Breast epithelium (tissue), 4 donors: ENCODE measurements at places on chromosomes 5 and 9.

DNA sequence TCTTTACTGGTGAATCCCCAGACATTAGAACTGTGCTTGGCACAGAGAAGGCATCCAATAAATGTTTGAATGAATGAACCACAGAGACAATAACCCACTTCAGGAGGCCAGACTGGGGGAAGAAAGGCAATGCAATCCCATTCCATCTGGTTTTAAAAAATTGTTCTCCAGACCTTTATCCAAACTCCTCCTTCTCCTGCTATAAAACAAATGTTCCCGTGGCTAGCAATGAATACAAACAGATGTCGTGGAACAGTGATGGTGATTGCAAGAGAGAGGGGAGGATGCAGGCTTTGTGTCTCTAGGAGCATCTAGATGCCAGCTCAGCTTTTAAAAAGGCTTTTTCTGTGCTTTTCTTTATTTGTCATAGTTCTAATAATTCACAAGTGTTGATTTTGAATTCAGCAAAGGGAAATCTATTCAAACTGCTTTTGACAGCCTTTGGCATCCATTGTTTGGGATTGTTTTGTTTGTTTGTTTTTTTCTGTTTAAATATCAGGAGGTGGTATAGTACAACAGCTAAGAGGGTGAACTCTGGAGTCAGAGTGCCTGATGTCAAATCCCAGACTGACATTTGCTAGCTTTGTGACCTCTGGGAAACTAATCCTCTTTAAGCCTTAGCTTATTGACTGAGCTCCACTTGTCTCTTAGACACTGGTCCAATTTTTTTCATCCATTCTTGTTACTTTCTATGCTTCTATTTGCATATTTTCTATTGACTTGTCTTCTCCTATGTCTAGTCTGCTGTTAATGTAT lies 59.1 kb downstream of the TNFSF15 start:
- DNase-seq = no peak

- no peak for DNase-seq
These were observed 381.1 kb downstream of the RASEF start for GRCh38 chr9:82681809-82682208.

DNA sequence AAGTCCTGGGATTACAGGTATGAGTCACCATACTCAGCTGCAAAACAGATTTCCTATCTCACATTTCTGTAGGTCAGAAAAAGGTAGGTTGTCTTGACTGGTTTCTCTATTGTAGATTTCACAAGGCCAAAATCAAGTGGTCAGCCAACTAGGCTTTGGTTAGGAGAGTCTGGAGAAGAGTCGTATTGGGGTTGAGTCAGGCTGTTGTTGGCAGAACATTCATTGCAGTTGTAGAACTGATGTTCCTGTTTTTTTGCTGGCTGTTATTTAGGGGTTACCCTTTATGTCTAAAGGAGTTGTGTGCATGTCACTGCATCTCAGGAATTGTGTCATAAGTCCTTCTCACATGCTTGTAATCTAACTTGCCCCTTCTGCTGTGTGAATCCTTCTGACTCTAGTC lies 814.2 kb upstream of the GRAMD2B start:
- DNase-seq = no peak

DNA sequence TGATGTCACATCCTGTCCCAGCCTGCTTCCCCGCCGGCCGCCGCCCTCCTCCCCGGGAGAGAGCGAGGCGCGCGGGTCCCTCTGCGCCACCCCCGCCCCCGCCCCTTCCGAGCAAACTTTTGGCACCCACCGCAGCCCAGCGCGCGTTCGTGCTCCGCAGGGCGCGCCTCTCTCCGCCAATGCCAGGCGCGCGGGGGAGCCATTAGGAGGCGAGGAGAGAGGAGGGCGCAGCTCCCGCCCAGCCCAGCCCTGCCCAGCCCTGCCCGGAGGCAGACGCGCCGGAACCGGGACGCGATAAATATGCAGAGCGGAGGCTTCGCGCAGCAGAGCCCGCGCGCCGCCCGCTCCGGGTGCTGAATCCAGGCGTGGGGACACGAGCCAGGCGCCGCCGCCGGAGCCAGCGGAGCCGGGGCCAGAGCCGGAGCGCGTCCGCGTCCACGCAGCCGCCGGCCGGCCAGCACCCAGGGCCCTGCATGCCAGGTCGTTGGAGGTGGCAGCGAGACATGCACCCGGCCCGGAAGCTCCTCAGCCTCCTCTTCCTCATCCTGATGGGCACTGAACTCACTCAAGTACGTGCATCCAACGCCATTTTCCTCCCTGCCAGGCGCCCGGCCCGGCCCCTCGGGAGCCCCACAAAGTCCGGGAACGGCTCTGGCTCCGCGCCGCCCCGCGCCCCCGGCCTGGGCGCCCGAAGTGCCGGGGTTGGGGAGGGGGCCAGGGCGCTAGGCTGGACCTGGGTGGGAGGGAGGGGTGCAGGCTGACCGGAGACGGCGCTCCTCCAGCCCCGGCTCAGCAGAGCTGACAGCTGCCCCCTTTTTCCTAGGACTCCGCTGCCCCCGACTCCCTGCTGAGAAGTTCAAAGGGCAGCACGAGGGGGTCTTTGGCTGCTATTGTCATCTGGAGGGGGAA lies 12.0 kb upstream of the OLFM1 start:
- DNase-seq = peak; percentile 54

GRCh38 chr9:136551401-136552116 lies 5.7 kb upstream of the NOTCH1 start:
- peak; percentile 76 for DNase-seq

DNA sequence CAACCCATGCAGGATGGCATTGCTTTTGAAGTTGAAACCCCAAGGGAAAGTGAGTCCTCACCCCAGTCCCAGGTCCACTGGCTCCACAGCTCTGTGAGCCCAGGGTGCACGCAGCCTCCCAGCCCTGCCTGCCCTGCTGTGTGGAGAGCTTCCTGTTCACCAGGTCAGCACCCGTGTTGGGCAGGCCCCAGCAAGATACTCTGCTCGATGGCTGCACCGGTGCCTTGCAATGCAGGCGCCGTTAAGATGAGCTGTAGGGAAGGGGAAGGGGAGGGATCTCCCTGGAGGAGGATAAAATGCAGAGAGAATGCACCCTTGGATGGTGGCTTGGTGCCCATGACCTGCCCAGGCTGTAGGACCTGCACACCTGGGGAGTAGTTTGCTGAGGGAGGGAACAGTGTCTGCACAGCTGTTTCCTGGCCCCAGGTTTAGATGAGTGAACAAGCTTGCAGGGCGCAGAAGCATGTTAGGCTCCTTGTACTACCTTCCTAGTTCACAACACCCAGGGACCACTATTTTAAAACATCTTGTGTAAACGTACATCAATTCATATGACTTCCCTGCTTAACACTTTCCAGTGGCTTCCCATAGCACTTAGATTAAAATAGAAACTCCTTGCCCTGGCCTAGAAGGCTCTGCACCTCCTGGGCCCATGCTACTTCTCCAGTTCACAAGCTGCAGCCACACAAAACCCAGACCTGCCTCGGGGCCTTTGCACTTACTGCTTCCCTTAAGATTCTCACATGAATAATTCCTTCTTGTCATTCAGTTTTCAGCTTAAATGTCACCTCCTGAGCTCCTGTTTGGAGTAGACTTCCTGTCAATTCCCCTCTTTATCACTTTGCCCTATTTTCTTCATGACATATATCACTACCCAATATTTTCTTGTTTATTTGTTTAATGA lies 19.6 kb downstream of the FAT2 start:
- no peak for DNase-seq

DNA sequence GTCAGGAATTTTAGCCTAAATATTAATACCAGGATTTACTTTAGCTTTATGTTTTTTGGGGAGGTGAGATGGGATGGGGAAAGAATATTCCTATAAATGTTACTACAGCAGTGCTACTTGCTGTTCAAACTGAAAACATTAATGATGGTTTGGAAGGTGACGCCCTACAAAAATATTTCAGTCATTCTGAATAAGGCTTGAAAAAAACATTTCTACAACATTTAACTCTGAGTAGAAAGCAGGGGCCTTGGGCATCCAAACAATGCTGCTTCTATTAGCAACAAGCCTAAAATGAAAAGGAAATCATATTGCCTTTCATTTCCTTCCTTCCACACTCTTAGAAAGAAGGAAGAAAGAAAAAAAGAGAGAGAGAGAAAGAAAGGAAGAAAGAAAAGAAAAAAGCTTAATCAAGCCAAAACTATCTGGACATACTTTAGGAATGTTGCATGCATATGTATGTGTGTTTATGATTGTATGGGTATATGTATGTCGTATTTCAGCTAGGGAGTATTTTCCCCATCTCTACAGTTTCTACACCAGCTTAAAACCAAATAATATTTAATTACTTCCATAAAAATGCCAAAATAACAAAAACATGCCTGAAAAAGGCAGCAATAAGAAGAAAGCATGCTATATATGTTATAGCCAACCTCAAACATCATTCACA lies 16.3 kb upstream of the DAB2 start:
- no peak for DNase-seq

GRCh38 chr9:93815135-93815534 lies 140.0 kb downstream of the BARX1 start:
- no peak for DNase-seq

- no peak for DNase-seq
These were observed 73.2 kb downstream of the UBAP1 start for GRCh38 chr9:34252016-34252415.

DNA sequence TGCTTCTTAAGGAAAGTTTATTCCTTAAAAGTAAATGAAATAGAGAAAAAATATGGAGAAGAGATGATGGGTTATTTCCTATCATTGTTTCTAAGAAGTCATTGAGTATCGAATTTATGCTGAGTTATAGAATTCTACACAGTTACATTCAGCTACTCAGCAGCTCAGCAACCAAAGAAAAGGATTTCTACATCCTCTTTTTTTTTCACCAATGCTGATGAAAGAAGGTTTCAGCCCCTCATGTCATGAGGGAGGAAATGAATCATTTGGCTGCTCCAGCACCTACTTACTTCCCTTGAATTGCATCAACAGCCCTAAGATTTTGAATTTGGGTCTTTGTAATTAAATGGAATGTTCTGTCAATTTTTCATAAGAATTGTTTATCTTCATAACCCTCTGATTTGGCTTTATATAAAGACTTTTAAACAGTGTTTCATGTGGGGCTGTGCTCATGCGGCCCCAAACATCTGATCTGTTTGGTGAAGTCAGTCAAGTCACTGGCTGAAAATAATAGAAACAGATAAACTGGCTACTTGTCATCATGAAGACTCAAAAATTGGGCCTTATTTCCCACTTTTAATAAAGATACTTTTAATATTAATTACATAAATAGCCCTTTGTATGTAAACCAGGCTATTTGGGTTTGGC lies 18.5 kb upstream of the SNX2 start:
- no peak for DNase-seq

DNA sequence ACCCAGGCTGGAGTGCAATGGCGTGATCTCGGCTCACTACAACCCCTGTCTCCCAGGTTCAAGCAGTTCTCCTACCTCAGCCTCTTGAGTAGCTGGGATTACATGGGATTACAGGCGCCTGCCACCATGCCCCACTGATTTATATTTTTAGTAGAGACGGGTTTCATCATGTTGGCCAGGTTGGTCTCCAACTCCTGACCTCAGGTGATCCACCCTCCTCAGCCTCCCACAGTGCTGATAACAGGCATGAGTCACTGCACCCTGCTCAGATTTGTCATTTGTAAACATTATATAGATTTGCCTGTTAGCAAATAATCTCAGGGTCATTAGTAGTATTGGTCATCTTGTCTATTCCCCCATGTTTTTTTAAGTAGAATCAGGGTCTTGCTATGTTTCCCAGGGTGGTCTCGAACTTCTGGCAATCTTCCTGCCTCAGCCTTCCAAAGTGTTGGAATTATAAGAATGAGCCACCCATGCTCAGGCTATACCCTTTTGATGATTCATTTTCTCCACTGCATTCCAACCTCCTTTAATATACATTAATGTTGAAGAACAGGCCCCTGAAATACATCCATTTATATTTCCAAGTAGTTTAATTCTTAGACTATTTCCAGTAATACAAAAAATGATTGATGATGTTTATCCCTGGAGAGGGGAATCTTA lies 17.3 kb downstream of the CENPH start:
- no peak for DNase-seq

- DNase-seq = no peak
These were observed 658.4 kb downstream of the EFNA5 start for GRCh38 chr5:107012371-107012770.

DNA sequence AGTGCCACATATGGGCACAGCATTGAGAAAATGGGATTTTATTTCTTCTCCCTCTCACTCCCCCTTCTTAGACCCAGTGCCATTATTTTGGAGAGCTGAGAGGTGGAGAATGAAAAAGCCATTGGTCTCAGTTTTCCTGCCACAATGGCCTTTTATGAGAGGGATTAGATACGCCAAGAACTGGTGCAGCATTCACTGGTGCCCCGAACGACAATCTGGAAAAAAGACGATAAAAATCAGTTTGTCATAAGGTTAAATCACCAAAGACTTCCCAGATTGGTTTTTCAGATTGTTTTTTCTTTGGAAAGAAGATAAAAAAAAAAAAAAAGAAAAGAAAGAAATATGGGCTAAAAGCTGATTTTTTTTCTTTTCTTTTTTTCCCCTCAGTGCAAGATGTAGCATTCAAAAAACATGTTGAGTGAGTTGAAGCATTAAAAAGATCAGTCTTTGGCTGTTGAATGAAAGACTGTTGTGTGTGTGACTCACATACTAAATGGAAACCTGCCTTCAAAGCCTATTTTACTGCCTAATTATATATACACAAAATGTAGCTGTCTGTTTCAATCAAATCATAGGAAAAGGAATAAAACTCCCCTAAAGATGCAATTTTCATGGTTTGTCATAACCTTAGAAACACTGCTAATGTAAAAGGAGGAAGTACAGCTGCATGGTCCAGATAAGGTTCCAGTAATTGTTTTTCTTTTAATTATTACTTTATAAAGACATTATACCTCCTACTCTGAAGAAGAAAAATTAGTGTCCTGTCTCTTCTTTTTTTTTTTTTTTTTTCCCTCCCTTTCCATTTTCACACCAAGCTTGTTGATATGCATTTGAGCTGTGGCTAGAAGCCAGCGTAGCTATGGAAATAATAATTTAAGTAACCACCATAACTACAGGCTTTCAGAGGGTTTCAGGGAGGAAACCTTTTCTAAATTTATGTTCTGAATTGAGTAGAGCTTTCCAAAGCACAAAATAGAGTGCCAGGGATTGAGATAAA lies 27.2 kb upstream of the ZNF608 start:
- no peak for DNase-seq

- no peak for DNase-seq
These were observed 4.1 kb downstream of the LRSAM1 start for GRCh38 chr9:127455324-127455992.

GRCh38 chr5:176776141-176776865 lies 34.1 kb upstream of the UNC5A start:
- no peak for DNase-seq

DNA sequence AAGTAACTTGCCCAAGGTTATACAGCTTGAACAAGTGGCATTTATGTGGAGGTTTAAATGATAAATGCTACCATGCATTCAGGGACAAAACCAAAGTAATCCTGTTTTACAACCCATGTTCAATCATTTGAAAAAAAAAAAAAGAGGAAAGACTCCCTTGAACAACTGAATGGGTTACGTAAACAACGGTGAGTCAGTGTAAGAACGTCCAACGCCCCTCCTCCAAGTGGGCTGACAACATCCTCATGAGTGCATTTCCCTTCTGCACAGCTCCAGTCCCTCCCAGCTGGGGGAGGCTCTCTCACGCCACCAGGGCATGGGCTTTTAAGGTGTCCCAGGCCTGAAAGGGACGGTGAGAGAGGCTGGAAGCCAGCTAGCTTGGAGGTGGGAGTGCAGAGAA lies 90.0 kb downstream of the PRRT1B start:
- DNase-seq = peak; percentile 87

- DNase-seq = no peak
These were observed 328.8 kb upstream of the BRINP1 start for GRCh38 chr9:119697996-119698395.
